Activated CD8-positive, alpha-beta memory T cell treated with anti-CD3 and anti-CD28 coated beads for 1 hour (primary cell): ENCODE measurements at places on chromosomes 1 and 21.

DNA sequence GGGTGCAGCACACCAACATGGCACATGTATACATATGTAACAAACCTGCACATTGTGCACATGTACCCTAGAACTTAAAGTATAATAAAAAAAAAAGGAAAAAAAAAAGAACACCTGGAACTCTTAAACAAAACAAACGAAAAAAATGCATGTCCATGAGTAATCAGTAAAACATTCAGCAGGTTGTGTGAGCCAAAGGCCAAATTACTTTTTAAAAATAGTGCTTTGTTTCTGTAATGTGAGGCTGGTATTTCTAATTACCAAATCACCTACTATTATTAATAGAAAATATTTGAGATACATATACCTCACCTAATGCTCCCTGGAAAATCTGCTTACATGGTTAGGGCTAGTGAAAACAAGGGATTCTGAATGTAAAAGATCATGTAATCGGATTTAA is 294.4 kb upstream of the NR5A2 start:
- DNase-seq = no peak

DNA sequence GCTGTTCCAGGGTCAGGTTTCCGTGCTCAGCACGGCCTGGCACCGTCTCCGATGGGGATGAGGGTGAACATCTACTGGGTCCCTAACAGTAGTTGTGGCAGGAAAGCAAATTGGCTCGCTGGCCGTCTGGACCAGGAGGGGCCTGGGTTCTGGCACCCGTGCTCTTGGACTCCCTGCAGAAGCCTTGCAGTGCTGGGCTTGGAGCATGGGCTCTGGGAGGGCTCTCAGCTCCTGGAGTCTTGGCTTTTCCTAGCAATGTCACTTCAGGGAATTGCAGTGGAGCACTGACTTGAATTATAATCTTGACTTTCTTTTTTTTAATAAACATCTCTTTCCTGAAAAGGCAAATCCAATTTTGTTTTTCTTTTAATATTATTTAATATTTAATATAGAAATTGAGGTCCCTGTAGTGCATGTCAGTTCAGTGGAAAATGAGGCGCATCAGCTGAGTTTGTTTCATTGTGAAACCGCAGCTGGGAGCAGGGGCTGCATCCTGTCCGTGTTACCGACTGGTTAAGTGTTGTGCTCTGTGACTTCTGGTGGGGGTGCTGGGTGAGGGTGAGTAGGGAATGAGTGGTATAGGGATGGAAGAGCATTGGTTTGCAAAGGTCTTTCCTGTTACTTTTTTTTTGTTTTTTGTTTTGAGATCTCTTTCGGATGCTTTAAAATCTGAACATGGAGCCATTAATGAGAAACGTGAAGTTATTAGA is 64.1 kb downstream of the PEX14 start:
- no peak for DNase-seq

GRCh38 chr1:10880063-10880462 is 83.6 kb upstream of the CASZ1 start:
- DNase-seq = no peak

GRCh38 chr1:58282623-58283387 is 263.7 kb downstream of the OMA1 start:
- DNase-seq = no peak

- no peak for DNase-seq
Observed at GRCh38 chr1:161350671-161351070, 17.0 kb downstream of the CFAP126 start.

DNA sequence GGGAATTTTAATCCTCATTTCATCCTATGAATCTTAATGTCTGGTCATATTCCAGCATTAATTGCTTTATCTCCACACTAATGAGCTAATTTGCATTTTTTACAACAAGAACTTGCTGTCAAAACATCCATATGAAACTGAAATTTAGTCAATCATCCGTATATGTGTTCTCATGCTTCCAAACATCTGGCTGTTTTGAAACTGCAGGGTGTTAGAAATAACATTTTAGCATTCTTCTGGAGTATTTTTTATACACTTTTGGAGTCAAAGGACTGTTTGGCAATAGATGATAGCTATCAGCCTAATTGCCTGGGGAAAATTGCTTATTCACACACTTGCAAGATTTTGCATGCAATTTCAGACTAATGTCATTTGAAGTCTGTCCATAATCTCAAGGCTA is 1639.3 kb downstream of the KCNT2 start:
- DNase-seq = no peak

DNA sequence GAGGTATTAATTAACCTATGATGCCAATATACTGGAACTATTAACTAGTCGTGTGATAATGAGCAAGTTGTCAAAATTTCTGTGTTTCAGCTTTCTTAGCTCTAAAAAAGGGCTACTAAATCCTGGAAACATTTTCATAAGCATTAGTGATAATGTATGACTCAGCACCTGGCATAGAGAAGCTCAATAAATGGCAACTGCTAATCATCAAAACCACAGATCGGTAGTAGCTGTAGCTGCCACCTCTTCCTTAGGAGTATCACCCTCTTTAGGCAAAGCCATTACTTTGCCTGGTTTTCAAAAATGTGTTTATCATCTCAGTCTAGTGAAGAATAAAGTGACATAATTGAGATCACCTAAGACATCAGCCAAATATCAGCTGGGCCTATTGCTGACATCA is 75.5 kb downstream of the TPR start:
- no peak for DNase-seq

DNA sequence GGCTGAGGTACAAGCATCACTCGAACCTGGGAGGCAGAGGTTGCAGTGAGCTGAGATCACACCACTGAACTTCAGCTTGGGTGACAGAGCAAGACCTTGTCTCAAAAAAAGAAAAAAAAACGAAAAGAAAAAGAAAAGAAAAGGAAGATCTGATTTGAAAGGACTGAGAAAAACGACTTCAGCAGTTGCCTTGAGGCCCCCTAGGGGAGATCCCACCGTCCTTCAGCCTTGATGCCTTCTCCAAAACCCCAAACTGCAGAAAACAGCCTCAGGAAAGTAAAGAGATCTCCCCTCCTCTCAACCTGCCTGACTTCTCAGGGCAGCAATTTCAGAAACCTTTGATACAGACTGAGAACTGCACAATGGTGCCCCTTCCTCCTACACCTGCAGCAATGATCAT is 50.9 kb upstream of the BCAR3 start:
- DNase-seq = no peak

- no peak for DNase-seq
Observed at GRCh38 chr1:33898881-33899280, 35.0 kb downstream of the HMGB4 start.

GRCh38 chr1:110565565-110565964 is 40.6 kb downstream of the KCNA2 start:
- DNase-seq = no peak

GRCh38 chr1:239458144-239458500 is 71.8 kb downstream of the CHRM3 start:
- no peak for DNase-seq

DNA sequence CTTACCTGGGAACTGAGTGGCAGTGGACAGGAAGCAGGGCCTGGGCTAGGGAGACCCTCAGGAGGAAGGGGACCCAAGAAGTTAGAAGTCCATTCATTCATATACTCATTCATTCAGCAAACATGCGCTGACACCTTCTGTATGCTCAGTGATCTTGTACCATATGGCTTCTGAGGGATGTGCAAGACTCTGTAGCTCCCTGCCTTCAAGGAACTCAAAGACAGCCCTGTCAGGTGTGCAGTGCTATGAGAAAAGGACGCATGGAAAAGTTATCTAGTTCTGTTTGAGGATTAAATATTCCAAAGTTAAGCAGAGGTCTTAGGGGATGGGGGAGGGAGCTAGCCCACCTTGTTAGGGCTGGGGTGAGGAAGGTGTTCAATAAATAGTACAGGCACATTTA is 12.5 kb downstream of the DMAP1 start:
- no peak for DNase-seq
